ENCODE measurements at places on chromosomes 11 and 22.

DNA sequence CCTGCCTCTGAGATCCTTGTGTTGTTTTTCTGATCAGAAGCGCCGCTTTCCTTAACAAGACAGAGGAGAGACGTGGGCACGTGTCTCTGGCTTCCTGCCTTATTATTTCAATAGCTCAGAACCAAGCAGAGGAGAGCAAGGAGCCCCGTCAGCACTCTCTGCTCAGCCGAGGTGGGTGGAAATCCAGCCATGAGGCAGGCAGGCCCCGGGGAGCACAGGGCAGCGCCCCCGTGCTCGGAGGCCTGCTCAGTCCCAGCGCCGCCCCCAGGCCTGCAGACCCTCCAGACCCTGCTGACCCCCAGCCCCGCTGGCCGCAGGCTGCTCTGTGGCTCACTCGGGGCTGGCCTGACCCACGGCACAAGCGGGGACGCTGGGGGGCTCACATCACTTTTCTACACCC, 162.8 kb downstream of the BRD1 start:
- DNase-seq: no peak

GRCh38 chr11:68128682-68129327, 7.6 kb upstream of the CHKA start:
- no peak for DNase-seq

DNA sequence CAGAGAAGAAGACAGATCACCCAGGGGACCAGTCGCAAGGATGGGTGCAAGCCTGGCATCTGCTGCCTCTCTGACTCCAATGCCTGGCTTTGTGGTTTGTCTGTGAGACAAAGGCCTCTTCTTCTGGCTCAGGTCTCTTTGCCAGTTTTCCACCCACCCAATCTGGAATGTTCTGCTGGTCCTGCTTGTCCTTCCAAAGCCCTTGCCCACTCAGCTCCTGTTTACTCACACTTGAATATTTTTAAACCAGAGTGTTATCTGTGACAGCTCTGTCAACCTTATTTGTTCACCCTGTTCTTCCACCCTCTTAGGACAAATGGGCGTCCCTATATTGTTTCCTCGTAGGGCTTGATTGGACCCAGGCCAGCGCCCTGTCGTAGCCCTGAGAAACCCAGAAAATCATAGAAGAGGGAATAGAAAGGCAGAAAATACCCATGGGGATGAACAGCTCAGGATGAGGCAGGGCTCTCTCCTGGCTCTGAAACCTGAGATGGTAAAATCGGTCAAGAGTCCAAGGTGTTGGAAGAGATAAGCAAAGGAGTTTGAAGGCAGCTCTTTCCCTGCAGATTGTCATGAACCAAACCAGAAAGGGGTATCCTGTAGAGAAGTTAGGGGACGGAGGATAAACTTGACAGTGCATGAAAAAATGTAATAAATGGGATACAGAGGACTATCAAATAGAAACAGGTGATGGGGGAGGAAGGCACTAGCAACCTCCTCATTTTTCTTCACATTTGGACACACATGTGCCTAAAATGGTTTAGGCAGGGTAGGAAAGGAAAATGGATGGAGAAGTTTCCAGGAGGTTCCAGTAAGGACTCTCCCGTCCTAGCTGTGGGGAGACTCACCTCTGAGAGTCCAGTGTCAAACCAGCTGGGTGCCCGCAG, 651 bp downstream of the CRYAB start:
- DNase-seq: no peak

- DNase-seq: no peak
These were observed 5.8 kb downstream of the GRIK4 start for GRCh38 chr11:120517390-120517761.

- DNase-seq: no peak
These were observed 227.6 kb upstream of the PITPNB start for GRCh38 chr22:28146401-28147314.

DNA sequence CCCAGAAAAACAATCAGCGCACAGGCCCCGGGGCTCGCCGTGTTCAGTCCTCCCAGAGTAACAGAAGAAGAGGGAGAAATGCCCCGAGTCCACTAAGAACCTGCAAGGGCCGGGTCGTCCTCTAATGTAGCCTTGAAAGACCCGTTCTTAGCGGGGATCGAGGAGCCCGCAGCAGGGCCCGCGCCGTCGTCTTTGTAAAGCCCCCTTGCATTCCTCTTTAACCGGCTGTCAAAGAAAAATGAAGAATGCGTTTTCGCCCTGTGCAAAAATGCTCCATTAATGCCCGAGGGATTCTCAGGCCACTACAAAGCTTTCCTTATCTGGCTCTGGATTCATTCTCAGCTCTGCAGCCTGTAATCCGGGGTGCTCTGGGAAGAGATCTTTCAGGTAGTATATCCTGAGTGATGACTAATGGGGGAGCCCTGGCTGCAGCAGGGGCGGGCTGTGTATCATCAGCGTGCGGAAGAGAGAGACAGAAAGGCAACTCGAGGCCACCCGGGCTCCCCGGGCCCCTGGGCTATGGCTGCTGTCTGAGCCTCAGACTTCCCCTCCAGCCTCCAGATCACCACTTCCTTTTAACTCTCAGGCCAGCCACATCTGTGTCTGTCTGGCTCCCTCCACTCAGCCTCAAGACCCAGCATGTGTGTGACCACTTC, 78.2 kb downstream of the FBLN1 start:
- DNase-seq: no peak

GRCh38 chr11:46455834-46456233, 64.3 kb upstream of the CHRM4 start:
- no peak for DNase-seq

DNA sequence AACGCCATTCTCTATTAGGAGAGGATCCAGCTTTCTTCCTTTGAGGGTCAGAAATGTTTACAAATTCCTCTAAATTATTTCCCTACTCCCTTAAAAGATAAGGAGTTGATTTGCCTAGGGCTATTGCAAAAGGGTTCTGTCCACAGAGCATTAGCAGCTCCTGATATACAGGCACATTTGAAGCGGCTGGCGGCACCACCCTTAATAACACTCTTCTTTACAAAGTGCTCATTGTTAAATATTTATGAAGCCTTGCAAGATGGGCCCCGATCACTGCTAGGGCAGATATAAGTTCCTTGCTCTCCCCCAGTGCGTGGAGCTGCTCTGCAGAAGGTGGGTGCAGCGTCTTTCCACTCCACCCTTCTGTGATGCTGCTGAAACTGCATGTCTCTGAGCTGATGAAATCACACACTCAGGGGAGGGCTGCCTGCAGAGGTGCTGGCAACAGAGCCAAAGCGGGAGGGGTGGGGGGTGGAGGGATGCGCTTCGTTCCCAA, 116.7 kb upstream of the NTM start:
- DNase-seq: no peak

DNA sequence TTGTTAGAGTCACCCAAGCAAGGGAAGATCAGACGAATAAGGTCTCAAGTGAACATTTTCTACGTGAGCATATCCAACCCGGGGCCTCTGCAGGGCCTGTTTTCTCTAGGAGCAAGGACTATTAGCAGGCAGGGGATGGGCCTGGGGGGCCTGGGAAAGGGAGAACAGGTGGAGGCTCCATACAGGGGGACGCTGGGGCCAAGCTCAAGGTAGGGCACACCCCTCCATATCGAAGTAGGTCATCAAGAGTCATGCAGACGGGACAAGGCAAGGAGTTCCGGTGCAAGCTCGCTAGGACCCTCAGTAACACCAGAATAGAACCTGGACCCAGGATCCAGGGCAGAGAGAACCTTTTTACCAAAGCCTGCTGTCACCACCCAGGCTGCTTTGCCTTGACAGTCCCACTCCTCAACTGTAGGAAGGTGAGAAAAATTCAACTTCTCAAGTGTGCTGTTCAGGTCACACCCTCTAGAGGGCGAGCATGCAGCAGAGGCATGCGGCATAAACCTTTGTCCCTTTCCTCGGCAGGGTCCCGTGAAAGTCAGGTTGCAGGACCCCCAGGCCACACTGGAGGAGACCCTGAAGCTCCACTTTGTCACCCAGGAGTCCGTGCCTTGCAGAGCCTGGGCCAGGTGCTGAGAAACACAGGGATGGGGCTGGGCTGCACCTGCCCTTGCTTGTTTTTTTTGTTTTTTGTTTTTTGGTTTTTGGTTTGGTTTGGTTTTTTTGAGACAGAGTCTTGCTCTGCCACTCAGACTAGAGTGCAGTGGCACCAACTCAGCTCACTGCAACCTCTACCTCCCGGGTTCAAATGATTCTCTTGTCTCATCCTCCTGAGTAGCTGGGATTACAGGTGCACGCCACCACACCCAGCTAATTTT, 8.6 kb upstream of the APOBEC3B start:
- DNase-seq: peak; percentile 67

- no peak for DNase-seq
These were observed at the start of gene OR5A2 for GRCh38 chr11:59426361-59427067. Gene OR5A2 (minus strand): TSS chr11:59426413. CDS start chr11:59422953, 3,460 bp downstream.

- DNase-seq: no peak
These were observed 9.0 kb upstream of the APOBEC3A start for GRCh38 chr22:38948181-38948940.

- DNase-seq: no peak
These were observed 19.0 kb downstream of the CHST1 start for GRCh38 chr11:45646275-45646927.

DNA sequence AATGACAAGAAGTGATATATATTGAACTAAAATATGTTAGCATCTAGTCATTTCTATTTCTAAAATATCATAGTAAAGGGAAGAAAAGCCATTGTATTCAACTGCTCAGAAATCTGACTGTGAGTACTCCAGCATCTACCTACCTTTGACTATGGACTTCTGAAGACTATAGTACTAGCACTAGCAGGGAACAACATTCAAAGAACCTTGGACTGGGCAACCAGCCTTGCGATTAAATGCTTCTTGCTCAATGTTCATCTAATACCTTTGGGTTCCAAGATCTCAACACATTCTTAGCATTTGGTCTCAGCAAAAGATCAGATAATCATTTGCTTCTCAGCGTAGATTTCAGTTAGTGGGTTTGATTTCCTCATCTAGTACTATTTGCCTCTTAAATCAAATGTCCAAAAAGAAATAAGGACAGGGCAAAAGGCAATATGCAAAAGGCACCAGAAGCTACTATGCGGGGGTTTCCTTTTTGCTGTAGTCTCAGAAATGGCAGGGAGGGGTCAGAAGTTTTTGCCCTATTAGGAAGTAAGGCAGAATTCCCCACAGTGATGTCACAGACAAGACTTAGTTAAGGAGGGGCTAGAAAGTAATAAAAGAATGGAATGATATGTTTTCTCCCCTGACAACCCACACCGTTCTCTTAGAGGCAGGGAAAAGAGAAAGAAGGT, 80.6 kb downstream of the GAB2 start:
- DNase-seq: no peak

- DNase-seq: no peak
These were observed 1069.4 kb downstream of the NTM start for GRCh38 chr11:132439711-132440255.

GRCh38 chr11:110497231-110497978, 67.7 kb downstream of the FDX1 start:
- no peak for DNase-seq

- no peak for DNase-seq
These were observed 85.4 kb downstream of the MTNR1B start for GRCh38 chr11:93054881-93055280.

GRCh38 chr22:26194877-26195276, 25.6 kb downstream of the SEZ6L start:
- no peak for DNase-seq

GRCh38 chr11:67420147-67420645, 4.7 kb downstream of the CARNS1 start:
- no peak for DNase-seq

DNA sequence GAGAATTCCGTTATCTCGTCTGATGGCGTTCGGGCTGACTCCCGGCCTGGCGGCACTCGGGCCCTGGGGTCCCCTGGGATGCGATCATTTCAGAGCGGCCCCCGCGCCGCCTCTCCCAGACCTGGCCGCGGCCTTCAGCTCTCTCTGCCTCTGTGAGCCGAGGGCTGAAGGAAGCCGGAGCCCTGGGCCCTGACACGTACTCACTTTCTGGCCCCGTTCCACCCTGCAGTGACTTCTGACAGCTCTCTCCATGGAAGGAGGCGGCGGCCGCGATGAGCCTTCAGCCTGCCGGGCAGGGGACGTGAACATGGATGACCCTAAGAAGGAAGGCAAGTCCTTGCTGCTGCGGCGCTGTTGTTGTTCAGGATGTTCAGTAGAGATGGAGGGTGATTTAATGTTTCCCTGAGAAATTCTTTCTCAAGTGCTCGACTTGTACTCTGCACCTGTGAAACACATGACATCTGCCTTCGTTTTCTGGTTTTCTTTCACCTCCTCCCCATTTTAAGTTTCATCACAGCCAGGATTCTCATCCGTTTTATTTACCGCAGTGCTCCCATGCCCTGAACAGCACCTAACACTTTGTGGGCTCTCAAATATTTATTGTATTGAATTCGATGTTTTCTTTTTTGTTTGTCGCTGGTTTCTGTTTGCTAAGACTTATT, 612 bp downstream of the GTSE1 start:
- peak; percentile 23 for DNase-seq

GRCh38 chr11:128598506-128599150, 11.3 kb upstream of the ETS1 start:
- no peak for DNase-seq

GRCh38 chr11:17604201-17604914, 57.3 kb downstream of the OTOG start:
- no peak for DNase-seq

GRCh38 chr11:3008746-3009336, 16.7 kb upstream of the NAP1L4 start:
- no peak for DNase-seq

GRCh38 chr11:4704054-4704789, at the start of gene MMP26:
Gene MMP26 (plus strand): TSS chr11:4704784.
- DNase-seq: no peak

DNA sequence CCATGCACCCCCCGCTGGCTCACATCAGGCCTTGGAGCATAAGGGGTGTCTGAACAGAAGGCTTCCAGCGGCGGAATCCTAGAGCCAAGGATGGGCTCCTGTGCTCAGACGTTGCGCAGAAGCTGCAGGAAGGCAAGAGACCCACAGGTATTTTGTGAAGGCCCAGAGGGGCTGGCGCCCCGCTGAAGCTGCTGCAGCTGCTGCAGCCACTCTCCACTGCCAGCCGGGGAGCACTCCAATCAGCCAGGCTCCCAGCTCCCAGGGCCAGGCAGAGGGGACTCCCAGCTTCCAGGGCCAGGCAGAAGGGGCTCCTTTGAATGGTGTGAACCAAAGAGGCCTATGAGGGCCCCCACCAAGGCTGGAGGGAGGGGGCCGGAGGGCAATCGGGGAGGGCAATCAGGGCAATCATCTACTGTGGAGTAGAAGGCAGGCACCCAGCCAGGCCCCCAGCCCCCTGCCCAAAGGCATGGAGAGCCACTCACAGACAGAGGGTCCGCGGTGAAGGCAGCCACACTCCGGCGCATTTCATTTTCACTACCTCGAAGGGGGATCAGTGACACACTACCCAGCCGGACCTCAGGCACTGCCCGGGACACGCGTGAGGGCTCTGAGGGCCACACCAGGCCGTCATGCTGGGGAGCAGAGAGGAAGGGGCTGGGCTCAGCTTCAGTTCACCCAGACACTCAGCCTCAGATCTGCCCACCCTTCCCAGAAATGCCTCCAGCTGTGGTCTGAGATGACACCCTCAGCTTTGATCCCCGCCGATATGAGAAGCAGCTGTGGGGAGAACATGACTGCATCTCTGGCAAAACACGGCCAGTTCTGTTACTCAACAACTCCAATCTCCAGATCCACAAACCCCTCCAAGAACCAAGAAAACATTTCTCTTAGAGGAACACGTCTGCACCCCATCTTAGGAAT, 11.6 kb upstream of the PDE2A start:
- peak; percentile 37 for DNase-seq

Data from activated CD4-positive, alpha-beta T cell treated with anti-CD3 and anti-CD28 coated beads, Interleukin-2, amount 10 ng/mL, durations not matched to agents 7 days and 5 days (primary cell).